Myocyte (in vitro differentiated cells): ENCODE measurements at places on chromosomes 11 and 22. TPM values are rescaled to one million over a fixed set of nuclear protein-coding genes. Genes with fewer than 3 reads are reported as not detected.

The PGM2L1 gene
- 17.9 and 20.3 TPM in 2 replicates for total RNA-seq

The TRIM51 gene
- total RNA-seq: not detected in 2 replicates

The MS4A6A gene
- not detected in 2 replicates for total RNA-seq

The EIF3M gene
- total RNA-seq: 645 and 675 TPM in 2 replicates

The MMP8 gene
- total RNA-seq: not detected in 2 replicates

The SPDYC gene
- total RNA-seq: not detected in 2 replicates

The GSTT2 gene
- 1.7 TPM in 1 of 2 replicates, not detected in the other for total RNA-seq

The OR5P2 gene
- total RNA-seq: not detected in 2 replicates

The OSBP2 gene
- total RNA-seq: 19.3 and 29.7 TPM in 2 replicates

The LRRN4CL gene
- 195 and 219 TPM in 2 replicates for total RNA-seq

The MUC6 gene
- not detected in 2 replicates for total RNA-seq

The KCNK4 gene
- not detected in 2 replicates for total RNA-seq

The SYT13 gene
- total RNA-seq: 0.05 TPM in 1 of 2 replicates, not detected in the other

The OPCML gene
- not detected in 2 replicates for total RNA-seq

The NLRP10 gene
- 1.3 and 2.1 TPM in 2 replicates for total RNA-seq

The NPTXR gene
- total RNA-seq: 0.47 and 0.96 TPM in 2 replicates

The DYNC2H1 gene
- 16.3 and 18.6 TPM in 2 replicates for total RNA-seq

The ZNF280B gene
- total RNA-seq: 3.6 and 7.3 TPM in 2 replicates

The DCHS1 gene
- total RNA-seq: 0.73 and 0.78 TPM in 2 replicates

The CRYAB gene
- total RNA-seq: 182 and 268 TPM in 2 replicates

The RAD9A gene
- total RNA-seq: 5.5 and 8.1 TPM in 2 replicates

The CECR2 gene
- 5.3 and 11.3 TPM in 2 replicates for total RNA-seq

The RIMBP3C gene
- total RNA-seq: 0.42 TPM in 1 of 2 replicates, not detected in the other

The ABCC8 gene
- not detected in 2 replicates for total RNA-seq

The DDI1 gene
- not detected in 2 replicates for total RNA-seq

The GPHA2 gene
- not detected in 2 replicates for total RNA-seq

The CRYBA4 gene
- not detected in 2 replicates for total RNA-seq

The SLC22A6 gene
- not detected in 2 replicates for total RNA-seq
